Amygdala (tissue), 56 donors: ENCODE measurements at places on chromosomes 12 and 14.

GRCh38 chr12:53523131-53523530, 15.8 kb upstream of the NPFF start:
- no peak for DNase-seq

GRCh38 chr12:104792570-104792969, 165.5 kb downstream of the SLC41A2 start:
- no peak for DNase-seq

DNA sequence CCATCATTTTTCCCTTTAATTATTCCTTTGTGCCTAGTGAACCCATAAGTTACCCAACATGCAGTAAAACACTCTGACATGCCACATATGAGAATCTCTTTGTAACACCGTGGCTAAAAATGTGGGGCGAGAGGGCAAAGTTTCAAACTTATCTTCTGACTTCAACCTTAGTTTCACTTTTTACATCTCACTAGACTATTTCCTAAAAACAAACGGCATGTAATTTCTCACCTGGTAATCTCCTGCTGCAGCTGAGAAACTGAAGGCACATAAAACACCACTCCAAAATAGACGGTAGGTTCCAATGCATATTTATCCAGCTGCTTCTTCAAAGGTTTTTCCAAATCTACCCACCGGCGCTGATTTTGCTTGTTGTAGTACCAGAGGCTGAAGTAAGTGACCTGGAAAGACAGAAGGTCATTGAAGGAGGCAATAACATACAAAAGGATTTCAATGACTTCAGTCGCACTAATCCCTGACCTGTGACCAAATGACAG, 37.9 kb downstream of the PTPN21 start:
- no peak for DNase-seq

DNA sequence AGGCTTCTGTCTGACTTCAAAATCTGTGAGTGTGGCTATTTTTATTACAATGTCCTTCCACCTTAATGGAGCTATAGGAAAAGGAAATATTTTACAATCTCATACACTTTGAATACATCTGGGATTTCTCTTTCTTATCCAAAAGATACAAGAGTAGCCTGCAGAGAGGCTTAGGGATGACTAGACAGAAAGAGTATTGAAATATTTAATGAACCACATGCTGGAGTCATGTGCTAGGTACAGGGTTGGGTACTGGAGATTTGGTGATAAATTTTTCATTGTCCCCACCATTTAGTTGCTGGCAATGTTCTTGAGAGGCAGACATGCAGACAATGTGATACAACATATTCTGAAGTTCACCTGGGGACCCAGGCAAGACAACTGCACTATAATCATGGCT, 126.0 kb downstream of the PPFIA2 start:
- no peak for DNase-seq

DNA sequence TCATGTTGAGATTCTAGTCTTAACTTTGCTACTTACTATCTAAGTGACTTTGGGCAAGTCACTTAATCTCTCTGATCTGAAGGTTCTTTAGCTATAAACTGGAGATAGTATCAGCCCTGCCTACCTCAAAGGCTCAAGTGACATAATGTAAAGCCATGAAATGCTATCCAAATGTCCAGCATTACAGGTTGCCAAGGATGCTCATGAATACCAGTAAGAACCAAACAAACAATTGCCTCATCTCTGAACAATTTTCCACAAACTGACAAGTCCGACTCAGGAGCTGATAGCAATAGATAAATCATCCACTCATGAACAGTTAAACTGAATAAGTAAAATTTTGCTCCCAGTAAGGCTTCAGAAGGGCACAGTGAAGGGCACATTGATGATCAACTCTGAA, 51.5 kb downstream of the LMNTD1 start:
- DNase-seq, result no peak
